Bronchial smooth muscle cell (primary cell): ENCODE measurements at places on chromosomes 5 and 9. TPM values are rescaled to one million over a fixed set of nuclear protein-coding genes. Genes with fewer than 3 reads are reported as not detected.

RUSC2 gene
- total RNA-seq = 10.4 and 12.7 TPM in 2 replicates

FOXD4L6 gene
- under 0.01 TPM in 1 of 2 replicates, not detected in the other for total RNA-seq

PPP2R2B gene
- total RNA-seq = under 0.01 TPM in 1 of 2 replicates, not detected in the other

GARIN3 gene
- not detected in 2 replicates for total RNA-seq

TNPO1 gene
- 193 and 442 TPM in 2 replicates for total RNA-seq

PTGES2 gene
- total RNA-seq = 48.3 and 73.0 TPM in 2 replicates
